IMR-90 (cell line): ENCODE measurements at places on chromosomes 5 and 9. TPM values are rescaled to one million over a fixed set of nuclear protein-coding genes. Genes with fewer than 3 reads are reported as not detected.

DNA sequence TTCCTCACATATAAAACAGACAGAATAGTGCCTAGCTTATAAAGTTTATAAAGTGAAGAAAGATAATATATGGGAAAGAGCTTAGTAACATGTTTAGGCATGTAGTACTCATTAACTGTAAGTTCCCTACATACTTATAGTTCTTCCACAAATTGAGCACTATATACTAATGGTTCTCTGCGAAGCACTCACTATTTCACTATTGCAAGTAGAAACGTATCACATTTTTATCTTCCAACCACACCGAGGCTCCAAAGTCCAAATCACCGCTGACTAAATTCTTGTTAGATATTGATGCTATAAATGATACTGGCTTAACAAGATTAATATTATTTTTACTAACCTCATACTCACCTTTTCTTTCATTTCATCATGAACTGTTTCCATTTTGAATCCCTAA lies 61.0 kb downstream of the FBXW11 start:
- DNase-seq: no peak

GRCh38 chr5:147037515-147038205 lies 159.1 kb upstream of the PPP2R2B start:
- DNase-seq: peak; percentile 20

DNA sequence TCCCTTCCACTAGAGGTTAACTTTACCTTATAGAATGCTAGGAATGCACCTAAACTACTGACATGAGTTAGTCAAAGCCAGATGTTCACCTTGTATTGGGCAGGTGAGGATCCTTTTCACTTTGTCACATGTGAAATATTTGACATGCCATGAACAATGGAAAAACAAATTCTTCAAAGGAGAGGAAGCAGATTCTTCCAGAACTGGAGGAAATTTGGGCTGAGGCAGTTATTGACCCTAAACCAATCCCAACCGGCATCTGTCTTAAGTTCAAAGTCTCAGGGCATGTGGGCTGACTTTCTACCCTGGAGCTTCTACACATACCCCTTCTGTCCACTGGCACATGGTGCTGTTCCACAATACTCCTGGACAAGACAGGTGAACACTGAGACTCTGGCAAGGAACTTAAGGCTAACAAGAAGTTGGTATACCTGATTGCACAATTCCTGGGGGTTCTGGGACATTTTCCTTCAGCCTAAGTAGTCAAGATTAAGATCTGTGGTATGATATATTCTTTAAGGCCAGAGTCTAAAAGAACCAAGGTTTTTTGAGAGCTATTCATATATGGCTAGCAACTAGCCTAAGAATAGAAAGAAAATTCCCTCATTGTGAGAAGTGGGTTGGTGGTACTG lies 2.6 kb downstream of the VLDLR start:
- DNase-seq: no peak

DNA sequence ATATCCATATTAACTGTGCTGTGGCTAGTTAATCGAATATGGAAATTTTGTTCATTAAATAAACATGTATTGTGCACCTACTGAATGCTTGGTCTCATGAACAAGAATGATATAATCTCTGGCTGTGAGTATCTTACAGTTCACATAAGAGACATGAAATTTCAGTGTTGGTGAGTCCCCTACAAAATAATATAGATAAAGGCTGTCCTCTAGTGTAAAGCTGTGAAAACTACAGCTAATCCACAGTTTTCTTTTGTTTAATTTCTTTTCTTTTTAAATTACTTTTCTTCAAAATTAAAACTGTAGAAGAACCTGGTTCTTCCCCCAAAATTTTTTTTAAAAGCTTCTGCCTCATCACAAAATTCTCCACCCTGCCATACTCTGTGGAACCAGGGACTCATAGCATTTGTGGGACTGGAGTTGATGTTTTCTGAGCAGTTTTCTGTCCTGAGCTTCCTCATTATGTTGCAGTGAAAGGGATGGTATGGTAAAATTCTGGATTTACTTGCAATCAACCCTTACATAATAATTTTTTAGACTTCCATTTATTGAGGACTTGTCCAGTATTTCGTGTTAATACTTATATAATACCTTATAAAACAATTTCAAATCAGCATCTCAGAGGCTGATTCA lies 135.0 kb downstream of the STK32A start:
- peak; percentile 20 for DNase-seq

DNA sequence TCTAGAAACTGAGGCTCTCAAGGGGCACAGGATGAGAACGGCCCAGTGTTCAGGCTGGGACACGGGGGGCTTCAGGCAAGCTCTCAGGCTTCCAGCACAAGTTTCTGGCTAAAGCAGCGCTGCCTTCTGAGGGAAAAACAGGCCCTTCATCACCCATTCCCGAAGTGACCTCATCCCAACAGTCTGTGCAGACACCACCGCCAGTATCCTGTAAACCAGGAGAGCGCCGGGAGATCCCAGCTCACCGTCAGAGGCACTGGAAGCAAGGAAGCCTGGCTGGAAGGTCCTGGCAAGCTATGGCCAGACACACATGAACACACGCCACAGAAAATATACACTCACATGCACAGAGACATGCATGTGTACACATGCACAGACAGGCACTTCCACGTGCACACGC lies 8.8 kb downstream of the SLC12A7 start:
- peak; percentile 31 for DNase-seq

GRCh38 chr5:53936481-53937352 lies 373.7 kb downstream of the ARL15 start:
- no peak for DNase-seq

- peak; percentile 42 for DNase-seq
Observed at GRCh38 chr5:72380492-72381274, 60.5 kb downstream of the PTCD2 start.

- no peak for DNase-seq
Observed at GRCh38 chr5:39526914-39527477, 102.2 kb upstream of the DAB2 start.

- no peak for DNase-seq
Observed at GRCh38 chr5:151222790-151223446, 974 bp downstream of the CCDC69 start.

- DNase-seq: peak; percentile 66
Observed at GRCh38 chr9:20692554-20692953, 8.5 kb downstream of the FOCAD start.

DNA sequence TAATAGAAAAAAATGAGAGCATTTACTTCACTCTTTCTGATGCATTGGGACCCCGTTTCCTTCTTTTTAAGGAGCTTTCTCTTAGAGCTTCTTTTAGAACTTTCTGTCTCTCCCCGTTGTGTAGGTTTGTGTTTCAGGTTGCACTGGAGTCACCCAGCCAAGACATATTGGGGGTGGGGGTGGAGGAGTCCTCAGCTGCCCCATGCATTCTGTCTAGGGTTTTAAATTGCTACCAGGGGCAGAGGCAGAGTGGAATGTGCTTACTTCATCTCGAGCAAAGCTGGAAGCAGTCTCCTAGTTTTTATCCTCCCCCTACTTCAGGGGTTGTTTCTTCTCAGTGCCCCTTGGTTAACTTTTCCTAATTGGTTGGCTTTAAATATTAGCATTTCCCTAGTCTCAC lies 9.4 kb downstream of the OR2K2 start:
- no peak for DNase-seq

DNA sequence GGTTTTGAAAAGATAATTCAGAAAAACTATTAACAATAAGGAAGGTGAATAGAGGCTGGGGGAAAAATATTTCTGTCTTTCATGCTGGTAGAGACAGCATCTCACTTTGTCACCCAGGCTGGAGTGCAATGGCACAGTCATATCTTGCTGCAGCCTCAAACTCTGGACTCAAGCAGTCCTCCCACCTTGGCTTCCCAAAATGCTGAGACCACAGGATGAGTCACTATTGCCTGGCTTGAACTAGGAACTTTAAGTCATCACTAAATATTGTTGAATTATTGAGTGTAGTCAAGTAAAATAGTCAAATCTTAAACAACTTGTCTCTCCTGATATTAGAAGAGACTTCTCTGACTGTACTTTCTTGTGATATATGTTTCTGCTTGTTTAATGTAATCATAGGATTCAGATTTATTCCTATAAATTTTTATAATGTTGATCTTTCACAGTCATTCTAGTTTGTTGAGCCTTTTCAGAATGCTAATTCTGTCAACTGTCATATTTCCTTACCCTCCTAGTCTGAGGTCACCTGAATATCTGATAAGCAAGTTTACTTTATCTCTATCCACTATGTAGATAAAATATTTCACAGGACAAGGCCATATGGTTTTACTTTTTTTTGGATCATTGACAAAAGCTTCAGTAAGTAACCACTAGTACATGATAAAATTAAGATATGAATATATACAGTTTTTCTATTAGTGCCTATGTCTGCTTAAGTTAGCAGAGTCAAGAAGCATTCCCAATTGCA lies 1696.5 kb downstream of the MAT2B start:
- DNase-seq: peak; percentile 59

- no peak for DNase-seq
Observed at GRCh38 chr5:87390075-87390474, 22.7 kb downstream of the CCNH start.

DNA sequence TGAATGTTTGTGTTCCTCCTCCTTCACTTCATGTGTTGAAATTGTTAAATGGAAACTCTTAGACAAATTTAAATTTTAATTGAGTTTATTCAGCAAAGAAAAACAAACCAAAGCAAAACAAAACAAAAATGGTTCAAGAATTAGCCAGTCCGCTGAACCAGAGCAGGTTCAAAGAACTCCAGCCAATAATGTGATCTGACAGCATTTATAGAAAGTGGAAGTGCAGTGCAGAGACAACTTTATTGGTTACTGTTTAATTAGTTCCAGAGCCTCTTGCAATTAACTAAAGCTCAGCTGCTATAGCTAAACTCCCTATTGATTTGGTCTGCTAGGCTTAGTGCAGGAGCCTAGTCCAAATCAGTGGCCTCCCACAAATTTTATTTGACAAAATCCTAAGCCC lies 132.9 kb downstream of the RNF180 start:
- no peak for DNase-seq

- no peak for DNase-seq
Observed at GRCh38 chr9:14286121-14286520, 27.8 kb downstream of the NFIB start.

GRCh38 chr5:143030349-143030748 lies 260.2 kb downstream of the ARHGAP26 start:
- no peak for DNase-seq

- no peak for DNase-seq
Observed at GRCh38 chr9:75471549-75472114, 383.3 kb downstream of the OSTF1 start.

- DNase-seq: no peak
Observed at GRCh38 chr5:135761746-135762145, 72.7 kb upstream of the SLC25A48 start.

GRCh38 chr5:91941588-91941987 lies 558.5 kb upstream of the ARRDC3 start:
- no peak for DNase-seq

GRCh38 chr9:72355153-72355552 lies 9.9 kb downstream of the ZFAND5 start:
- no peak for DNase-seq

GRCh38 chr5:170642066-170642735 lies 138.4 kb downstream of the KCNIP1 start:
- no peak for DNase-seq

DNA sequence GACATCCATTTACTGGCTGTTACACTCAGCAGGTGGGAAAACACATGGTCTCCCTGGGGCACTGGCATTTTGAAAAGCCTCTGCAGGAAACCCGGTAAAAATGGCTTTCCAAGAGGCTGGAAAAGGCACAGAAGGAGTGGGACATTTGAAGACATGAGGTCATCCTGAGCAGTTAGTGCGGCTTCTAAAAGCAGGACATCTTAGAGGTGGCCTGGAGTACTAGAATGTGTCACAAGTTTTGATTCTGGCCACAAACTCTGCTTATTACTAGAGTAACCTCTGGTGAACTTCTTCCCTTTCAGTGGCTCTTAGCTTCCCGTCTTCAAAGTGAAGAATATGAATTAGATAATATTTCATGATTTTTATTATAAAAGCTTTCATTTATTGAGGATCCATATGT lies 423.0 kb upstream of the BRINP1 start:
- DNase-seq: no peak

NUP214 gene
- total RNA-seq: 6.9 and 7.9 TPM in 2 replicates

NIPAL4 gene
- 0.18 and 0.28 TPM in 2 replicates for total RNA-seq

RLN1 gene
- total RNA-seq: not detected in 2 replicates

CER1 gene
- total RNA-seq: not detected in 2 replicates

ADRB2 gene
- total RNA-seq: 3.4 and 4.4 TPM in 2 replicates

SLC34A1 gene
- total RNA-seq: not detected in 2 replicates

EFNA5 gene
- 1.6 and 2.2 TPM in 2 replicates for total RNA-seq

NPR3 gene
- total RNA-seq: 88.2 and 89.4 TPM in 2 replicates

CCL21 gene
- total RNA-seq: not detected in 2 replicates

SECISBP2 gene
- total RNA-seq: 18.8 and 19.7 TPM in 2 replicates
